ENCODE measurements at places on chromosomes 2 and 18.

GRCh38 chr2:219099329-219099728 is 38.6 kb upstream of the IHH start:
- DNase-seq: no peak

- DNase-seq: no peak
Measured at GRCh38 chr18:27704736-27705361, 472.1 kb downstream of the CDH2 start.

DNA sequence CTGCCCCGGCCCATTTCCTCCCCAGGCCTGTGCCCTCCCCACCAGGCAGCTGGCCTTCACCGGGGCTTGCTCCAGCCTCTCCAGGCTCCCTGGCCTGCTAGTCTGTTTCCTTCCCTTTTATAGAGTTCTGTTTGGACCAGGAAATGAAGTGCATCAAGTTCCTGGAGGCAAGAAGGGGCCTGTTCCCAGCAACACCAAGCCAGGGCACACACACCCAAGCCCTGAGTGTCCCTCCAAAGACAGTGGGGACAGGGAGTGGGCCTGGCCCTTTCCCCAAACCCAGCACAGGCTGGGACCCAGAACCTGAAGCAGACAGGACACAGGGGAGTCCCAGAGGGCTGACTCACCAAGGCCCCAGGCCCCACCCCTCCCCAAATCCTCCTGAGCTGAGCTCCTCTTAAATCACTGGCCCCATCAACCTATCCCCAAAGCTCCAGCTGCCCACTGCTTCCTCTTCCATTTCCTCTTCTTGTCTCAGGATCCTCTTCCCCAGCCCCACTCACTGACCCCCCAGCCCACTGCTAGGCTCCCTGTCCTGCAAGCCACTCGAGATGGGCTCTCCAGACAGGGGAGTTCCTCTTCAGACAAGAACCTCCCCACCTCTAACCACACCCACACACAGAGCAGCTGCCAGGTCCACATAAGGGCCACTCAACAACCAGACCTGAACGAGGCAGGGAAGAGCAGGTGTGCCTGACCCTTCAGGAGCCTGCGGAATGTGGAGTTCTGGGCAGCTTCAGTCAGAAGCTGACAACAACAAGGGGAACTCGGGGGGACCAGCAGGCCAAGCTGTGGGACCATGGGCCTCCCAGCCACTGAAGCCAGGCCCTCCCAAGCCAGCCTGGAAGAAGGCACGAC is 74.2 kb downstream of the TNS1 start:
- no peak for DNase-seq

- DNase-seq: no peak
Measured at GRCh38 chr2:97715951-97716694, 2.7 kb downstream of the ZAP70 start.

DNA sequence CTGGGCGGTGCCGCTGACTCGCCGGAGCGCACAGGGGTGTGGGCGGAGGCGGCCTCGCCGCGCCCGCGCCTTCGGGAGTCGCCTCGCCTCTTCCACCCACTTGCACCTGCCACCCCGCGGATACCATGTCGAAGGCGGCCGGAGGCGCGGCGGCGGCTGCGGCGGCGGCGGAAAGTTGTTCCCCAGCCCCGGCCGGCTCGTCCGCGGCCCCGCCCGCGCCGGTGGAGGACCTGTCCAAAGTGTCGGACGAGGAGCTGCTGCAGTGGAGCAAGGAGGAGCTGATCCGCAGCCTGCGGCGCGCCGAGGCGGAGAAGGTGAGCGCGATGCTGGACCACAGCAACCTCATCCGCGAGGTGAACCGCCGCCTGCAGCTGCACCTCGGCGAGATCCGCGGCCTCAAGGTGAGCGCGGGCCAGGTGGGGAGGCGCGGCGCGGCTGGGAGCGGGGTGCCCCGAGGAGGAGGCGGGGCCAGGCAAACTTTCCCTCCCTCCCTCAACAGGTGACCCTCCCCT is 766 bp downstream of the CCDC85A start:
- no peak for DNase-seq

DNA sequence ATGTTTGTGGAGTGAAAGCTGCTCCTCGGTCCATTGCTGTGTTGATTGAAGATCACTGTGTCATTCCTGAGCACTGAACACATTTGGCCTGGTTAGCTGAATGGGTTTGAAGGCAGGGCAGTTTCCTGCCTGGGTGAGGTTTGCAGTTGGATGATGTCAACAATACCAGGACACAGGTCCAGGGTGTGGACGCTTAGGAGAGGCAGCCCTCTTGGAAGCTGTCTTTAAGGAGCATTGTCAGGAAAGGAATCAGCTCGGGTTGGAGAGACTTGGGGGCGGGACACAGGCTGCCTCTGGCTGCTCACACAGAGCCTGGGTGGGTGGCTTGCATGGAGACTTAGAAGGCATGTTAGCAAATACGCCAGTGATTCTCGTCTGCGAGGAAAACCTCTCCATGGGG is 237.7 kb downstream of the SEPTIN10 start:
- DNase-seq: no peak

DNA sequence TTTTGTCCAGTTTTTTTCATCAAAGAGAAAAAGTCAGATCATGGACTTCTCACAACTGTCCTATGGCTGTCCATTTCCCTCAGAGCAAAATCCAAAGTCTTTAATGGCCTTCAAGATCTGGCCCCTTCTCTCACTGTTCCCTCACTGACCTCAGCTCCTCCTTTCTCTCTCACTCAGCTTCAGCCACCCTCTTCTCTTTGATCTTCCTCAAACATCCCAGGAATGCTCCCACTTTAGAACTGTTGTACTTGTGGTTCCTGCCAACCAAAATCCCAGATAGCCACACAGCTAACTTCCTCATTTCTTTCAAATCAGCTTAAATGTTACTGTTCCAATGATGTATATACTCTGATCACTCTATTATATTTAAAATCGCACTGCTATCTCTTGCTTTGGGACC is 82.9 kb downstream of the NUP35 start:
- no peak for DNase-seq

DNA sequence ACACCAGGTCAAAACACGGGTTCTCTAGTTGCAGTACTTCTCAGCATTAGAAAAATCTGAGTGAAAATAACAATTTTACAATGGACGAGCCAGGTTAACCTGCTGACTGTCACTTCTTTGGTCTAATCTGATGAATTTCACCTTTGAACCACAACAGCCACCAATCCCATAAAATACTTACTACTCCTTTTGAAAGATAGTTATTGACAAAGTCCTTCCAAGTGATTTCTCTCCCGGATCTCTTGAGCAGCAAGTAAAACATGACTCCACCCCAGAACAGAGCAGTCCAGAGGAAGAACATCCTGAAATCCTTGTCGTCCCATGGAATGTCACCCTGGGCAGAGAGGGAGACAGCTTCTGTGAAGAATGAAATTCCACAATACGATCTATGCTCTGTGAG is 10.2 kb downstream of the AFG3L2 start:
- no peak for DNase-seq

GRCh38 chr2:14185906-14186305 is 446.6 kb upstream of the LRATD1 start:
- no peak for DNase-seq

GRCh38 chr18:13502585-13502984 is 223.8 kb downstream of the FAM210A start:
- no peak for DNase-seq

- DNase-seq: no peak
Measured at GRCh38 chr2:224401641-224402342, at the start of gene FAM124B. Gene FAM124B (minus strand): TSS chr2:224402107. CDS start chr2:224401768, 339 bp downstream.

DNA sequence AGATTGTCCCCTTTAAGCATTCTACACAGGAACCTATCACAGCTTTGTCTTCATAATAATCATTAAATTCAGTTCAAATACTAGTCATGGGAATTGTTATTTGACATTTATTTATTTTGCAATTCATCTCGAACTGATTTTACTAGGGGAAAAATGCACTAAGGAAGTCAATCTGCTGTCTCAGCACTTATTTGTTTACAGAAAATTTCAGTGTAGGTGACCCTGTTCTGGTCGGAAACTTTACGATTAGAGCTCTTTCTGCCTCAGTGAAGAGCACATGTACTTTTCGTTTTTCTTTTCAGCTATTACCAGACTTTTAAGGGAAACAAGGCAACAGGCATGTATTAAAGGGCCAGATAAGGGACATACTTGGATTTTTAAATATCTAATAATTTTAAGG is 1405.7 kb upstream of the ZEB2 start:
- no peak for DNase-seq

DNA sequence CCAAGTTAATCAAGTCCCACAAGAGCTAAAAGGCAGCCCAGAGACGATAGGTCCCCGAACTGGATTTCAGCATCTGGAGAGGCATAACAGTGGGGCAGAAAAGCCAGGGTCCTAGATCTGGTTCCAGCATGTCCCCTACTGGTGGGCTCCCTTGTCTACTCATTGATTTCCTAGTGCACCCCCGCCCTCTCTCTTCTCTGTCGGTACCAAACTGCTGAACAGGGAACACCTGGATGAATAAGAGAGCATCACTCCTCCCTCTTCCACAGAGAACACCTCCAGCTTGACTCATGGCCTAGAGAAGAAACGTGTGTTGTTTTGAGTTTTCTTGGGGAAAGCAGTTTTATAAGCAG is 101.3 kb downstream of the FOXI3 start:
- DNase-seq: no peak

Measured in activated CD4-positive, alpha-beta T cell treated with anti-CD3 and anti-CD28 coated beads, Interleukin-2, amount 50 U/mL, for 24 hours (primary cell).